Caki2 (cell line): ENCODE measurements at places on chromosomes 7 and 10. TPM values are rescaled to one million over a fixed set of nuclear protein-coding genes. Genes with fewer than 3 reads are reported as not detected.

DNA sequence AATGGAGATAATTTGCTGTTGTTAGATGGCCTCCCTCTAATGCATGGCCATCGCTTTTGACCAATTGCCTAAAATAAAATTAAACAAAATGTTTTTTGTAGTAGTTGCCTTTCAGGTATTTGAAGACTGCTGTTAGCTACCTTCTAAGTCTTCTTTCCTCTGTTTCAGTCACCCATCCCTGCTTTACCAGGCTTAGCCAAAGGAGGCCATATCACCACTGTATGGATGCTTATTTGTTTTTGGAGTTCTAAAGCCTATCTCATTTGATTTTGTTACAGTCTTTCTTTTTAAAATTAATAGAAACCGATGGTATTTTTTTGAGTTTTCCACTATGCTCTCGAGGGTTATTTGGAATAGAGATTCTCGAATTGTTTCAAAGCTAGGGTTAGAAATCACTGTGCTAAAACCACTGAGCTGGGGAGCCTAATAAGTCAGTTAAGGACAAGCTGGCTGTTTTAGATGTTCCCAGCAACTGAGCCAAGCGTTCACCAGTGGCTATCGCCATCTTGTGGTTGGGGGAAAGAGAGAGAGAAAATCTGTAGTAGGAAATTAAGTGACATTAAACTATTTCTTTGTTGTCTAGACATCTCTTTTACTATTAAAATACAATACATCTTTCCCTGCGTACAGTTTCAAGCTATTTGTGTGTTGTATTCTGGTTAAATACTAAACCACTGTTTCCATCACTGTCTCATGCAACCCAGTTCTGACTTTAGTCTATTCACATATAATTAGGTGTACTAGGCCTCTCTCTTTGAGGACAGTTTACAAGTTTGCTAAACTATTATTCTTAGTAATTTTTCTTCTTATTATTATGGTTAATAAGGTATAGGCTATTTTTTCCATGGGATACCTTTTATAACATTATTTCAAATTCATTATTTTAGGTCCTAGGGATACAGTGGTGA is 52.2 kb downstream of the GPR158 start:
- peak; percentile 39 for DNase-seq

NEBL gene
- total RNA-seq = 5.4 and 7.4 TPM in 2 replicates

- no peak for DNase-seq
Observed at GRCh38 chr10:93126483-93127052, 52.9 kb downstream of the CYP26A1 start.

GRCh38 chr10:64486149-64486548 is 964.9 kb downstream of the REEP3 start:
- DNase-seq = peak; percentile 14

KCP gene
- 2.1 and 5.1 TPM in 2 replicates for total RNA-seq

DNA sequence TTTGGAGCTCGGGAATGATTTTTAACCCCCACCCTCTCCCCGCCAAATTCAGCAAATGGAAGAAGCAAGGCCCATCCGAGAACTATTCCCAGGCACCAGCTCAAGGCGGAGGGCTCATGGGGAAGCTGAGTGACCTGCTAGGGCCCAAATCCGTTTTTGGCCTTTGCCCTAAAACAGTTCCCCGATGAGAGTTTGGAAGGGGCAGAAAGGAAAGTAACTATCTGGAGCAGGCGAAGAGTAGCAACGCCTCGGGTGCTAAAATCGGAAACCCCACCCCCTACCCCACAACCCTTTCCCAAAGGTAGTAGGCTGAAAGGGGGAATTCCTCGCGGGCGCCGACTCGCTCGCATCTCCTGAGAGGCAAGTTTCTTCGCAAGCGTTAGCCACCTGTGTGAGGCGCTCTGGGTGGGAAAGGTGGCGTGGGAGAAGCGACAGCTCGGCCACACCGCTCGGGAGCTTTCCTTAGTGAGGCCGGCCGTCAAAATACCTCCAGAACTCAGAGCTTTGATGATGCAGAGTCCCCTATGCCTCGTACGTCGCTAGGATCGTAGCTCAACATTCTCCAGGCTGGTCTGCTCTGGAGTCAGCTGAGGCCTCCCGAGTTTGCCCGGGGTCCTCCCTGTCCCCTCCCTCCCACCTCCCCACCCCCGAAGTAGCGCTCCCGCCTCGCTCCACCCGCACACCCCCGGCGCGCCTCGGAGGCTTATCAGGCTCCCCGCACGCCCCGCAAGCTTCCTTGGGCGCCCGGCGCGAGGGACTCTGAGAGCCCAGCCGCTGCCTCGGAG is 642 bp upstream of the PRKG1 start:
- DNase-seq = no peak

DNA sequence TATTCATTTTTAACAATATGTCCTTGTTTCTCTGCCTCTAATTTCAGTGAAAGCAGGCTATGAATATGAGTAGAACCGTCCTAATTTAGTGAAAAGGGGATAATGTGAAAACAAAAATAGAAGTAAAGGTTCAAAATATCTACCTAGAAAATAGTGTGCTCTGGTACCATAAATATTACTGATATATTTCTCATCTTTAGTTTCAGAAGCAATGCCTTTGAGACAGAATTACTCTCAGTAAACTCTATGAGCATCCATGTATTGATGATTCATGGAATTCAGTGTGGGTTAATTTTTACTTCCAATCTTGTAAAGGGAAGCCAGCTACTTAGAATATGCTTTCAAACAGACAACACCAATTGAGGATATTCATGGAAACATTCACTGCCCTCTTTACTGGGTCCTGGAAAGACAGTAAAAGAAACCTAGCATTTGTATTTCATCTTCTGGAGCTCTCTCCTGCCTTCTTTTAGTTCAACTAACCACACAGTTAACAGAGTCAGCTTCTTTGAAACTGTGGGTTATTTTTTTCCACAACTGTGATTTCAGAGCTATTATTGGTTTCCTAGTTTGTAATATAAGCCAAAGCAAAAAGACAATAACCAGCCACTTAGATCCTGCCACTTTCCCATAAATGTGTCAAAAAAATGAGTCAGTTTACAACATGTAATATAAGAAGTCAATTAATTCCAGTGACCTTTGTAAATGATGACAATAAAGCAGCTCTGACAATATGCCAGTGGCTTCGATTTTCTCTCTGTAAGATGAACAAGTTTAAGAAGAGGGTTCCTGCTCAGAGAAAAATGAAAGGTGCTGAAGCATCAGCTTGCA is 1.7 kb downstream of the LRRN3 start:
- no peak for DNase-seq

DNA sequence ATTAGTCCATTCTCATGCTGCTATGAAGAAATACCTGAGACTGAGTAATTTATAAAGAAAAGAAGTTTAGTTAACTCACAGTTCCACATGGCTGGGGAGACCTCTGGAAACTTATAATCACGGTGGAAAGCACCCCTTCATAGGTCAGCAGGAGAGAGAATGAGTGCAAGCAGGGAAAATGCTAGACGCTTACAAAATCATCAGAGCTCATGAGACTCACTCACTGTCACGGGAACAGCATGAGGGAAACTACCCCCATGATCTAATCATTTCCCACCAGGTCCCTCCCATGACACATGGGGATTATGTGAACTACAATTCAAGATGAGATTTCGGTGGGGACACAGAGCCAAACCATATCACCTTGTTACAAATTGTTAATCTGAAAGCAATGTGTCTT is 15.8 kb downstream of the TAS2R39 start:
- no peak for DNase-seq

GRCh38 chr10:100528921-100529474 is 673 bp downstream of the NDUFB8 start:
- no peak for DNase-seq

DNA sequence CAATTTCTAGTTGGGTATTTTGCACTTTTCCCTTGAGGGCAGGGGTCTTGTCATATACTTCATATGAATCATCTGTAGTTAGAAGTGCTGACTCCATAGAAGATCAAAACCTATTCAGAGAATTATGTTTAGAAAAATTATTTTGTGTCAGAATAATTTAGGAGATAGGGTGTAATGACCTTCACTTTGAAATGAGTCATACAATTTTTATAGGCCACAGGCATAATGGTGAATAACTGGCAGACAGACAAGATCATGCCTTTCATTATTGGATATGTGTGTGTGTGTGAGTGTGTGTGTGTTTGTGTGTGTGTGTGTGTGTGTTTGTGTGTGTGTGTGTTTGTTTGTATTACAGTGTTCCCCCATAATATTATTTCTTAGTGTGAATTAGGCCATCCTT is 523.0 kb downstream of the ANKRD7 start:
- no peak for DNase-seq

- DNase-seq = no peak
Observed at GRCh38 chr7:22983257-22983855, 30.6 kb downstream of the HYCC1 start.

FAM171A1 gene
- 9.3 and 13.2 TPM in 2 replicates for total RNA-seq

- peak; percentile 83 for DNase-seq
Observed at GRCh38 chr7:140062528-140063299, at the start of gene PARP12. Gene PARP12 (minus strand): TSS chr7:140062951. CDS start chr7:140062847, 104 bp downstream.

- DNase-seq = no peak
Observed at GRCh38 chr10:11158080-11158479, 140.4 kb downstream of the CELF2 start.

- DNase-seq = no peak
Observed at GRCh38 chr7:121456785-121457359, 60.8 kb upstream of the FAM3C start.

DNA sequence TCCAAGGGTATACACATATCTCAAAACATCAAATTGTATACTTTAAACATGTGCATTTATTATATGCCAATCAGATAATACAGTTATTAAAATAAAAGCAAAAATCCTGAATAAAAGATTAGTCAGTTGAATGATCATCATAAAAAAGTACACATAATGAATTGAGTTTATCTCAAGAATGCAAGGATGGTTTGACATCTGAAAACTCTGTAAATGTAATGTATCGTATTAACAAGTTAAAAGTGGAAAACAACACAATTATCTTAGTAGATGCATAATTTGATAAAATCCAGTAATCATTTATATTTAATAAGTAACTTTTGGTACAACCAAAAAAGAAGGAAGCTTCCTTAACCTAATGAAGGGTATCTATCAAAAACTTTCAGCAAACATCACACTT is 86.6 kb downstream of the COL28A1 start:
- DNase-seq = peak; percentile 2

DNA sequence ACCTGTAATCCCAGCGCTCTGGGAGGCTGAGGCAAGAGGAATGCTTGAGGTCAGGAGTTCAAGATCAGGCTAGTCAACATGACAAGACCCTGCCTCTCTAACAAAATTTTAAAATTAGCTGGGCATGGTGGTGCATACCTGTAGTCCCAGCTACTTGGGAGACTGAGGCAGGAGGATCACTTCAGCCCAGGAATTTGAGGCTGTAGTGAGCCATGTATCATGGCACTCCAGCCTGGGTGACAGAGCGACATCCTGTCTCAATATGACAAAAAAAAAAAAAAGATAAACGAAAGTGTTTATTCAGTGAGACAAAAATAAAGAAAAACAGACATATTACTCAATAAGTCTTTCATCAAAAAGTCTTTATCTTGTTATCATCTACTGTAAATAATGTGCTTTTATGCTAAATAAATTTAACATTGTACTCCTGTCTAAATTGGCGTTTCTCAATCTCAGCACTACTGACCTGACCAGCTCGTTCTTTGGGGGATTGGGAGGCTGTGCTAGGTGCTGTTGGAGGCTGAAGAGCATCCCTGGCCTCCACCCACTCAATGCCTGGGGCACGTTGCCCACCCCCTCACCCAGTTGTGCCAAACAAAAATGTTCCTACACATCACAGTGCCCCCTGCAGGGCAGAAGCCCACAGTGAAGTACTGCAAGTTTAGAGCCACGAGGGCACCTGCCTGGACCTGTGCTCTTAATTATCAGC is 57.7 kb downstream of the NCAPG2 start:
- no peak for DNase-seq

DNA sequence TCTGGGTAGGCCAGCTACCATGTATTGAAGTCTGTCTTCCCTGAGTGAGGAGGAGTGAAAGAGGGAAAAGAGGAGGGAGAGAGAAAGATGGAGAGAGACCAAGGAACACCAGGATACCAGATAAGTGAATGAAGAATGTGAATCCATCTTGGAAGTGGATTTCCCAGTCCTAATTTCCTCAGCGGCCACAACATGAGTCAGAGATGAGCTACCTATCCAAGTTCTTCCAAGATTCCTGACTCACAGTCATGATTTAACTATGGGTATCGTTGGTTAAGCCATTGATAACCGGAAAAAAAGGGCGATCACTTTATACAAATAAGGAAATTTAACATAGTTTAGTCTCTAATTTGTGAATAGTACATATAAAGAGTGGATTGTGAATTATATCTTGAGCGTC is 561.8 kb downstream of the ATRNL1 start:
- no peak for DNase-seq

SCIN gene
- 12.6 and 18.8 TPM in 2 replicates for total RNA-seq

GPR26 gene
- total RNA-seq = not detected in 2 replicates
